ENCODE measurements at places on chromosomes 2 and 18.
A peak's percentile ranks its signal among the peaks of the same experiment; 100 is the strongest.

DNA sequence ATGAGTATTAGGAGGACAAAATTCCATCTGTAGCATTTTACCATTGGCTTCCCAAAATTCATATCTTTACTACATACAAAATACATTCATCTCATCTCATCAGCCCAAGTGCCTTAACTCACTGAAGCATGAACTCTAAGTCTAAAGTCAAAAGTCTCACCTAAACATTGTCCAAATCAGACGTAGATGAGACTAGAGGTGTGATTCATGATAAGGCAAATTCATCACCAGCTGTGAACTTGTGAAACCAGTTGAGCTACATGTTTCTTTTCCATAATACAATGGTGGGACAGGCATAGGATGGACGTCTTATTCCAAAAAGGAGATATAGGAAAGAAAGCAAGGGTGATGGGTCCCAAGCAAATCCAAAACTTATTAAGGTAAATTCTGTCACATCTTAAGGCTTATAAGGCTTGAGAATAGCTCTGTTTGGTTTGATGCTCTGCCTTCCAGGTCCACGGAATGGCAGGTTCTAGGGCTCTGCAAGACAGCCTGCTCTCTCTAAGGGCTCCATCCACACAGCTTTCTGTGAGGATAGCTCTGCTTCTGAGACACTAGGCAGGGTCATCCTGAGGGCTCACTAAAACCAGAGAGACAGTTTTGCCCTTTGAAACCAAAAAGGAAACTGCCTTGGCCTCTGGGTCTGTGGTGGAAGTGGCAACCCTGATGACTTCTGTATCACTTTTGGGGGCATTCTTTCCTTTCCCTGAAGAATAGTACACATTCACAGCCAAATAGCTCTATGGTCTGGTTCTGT, 9.6 kb downstream of the IFIH1 start:
- DNase-seq = no peak

DNA sequence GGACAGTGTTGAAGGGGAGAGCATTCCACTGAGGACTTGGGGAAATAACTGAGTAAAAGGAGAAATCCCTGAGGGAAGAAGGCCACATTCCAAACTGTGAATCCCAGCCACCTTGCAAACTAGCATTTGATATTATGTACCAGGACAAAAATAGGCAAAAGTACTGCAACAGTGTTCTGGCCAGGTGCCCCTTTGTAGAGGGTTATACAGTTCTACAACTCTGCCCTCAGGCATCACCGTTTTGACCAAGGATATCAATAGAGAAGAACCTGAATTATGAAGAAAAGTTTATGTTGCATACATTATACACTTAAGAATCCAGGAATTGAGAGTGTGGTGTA, 20.6 kb upstream of the CAVIN2 start:
- no peak for DNase-seq

GRCh38 chr18:79765491-79766245, 32.1 kb upstream of the KCNG2 start:
- peak; percentile 0 for DNase-seq

DNA sequence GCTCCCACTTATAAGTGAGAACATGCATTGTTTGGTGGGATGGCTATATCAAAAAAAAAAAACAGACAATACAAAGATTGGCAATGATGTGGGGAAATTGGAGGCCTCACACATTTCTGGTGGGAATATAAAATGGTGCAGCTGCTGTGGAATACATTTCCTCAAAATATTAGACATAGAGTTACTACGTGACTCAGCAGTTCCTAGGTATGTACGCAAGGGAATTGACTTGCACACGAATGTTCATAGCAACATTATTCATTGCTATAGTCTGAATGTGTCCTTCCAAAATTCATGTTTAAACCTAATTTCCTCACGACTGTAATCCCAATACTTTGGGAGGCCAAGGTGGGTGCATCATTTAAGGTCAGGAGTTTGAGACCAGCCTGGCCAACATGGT, 2.3 kb upstream of the ARHGEF33 start:
- no peak for DNase-seq

DNA sequence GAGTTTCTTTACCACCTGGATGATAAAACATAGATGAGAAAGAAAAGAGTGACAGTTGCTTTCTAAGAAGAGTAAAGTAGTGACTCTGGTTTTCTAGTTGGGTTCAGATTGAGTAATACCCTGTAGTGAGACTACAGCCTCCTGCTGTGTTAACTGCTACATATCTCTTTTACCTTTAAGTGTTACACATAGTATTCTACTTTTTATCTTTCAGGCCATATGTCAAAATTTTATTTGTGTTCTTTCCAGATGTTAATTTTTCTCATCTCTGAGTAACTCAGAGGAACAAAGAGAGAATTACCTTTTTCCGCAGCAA, 348.2 kb downstream of the CTNNA2 start:
- DNase-seq = no peak

DNA sequence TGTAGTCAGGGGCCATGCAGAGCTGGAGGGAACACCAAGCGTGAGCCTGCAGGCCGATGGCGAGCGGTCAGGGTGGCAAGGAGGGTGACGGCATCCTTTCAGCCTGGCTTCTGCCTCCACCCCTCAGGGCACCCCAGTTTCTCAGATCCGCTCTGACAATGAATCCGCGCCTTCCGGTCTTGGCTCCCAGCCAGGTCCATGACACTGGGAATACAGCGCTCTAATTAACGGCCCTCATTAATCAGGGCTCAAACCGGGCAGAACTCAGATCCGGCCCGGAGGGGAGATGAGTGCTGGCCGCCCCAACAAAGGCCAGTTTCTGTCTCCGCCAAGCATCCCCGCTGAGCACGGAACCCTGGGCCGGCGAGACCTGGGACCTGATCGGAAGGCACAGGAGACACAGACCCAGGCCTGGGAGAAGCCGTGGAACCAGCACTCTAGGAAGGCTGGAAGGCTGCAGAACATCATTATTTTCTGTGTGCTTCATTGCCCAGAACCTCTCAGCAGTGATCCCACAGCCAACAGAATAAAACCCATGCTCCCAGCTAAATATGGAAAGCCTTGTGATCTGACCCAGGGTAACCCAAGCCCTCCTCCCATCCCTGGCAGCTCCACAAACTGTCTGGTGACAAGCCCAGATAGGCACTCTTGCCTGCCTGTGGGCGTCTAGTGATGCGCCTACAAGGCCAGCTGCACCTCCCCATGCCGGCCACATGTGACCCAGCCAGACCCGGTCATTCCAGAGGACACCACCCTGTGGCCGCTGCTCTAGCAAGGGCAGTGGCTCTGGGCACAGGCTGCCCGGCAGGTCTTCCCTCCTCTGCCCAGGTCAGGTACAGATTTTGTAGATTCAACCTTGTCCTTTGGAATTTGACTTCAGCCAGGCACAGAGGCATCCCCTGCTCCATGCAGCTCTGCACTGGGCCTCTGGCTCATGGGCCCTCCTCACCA, 438.7 kb upstream of the MYT1L start:
- DNase-seq = no peak

- DNase-seq = no peak
Observed at GRCh38 chr2:108354136-108354535, 23.6 kb upstream of the SULT1C4 start.

- no peak for DNase-seq
Observed at GRCh38 chr2:236658974-236659757, 89.5 kb downstream of the ACKR3 start.

GRCh38 chr2:213566846-213567245, 282.6 kb downstream of the SPAG16 start:
- no peak for DNase-seq

- DNase-seq = no peak
Observed at GRCh38 chr2:120599656-120600055, 136.0 kb upstream of the GLI2 start.

DNA sequence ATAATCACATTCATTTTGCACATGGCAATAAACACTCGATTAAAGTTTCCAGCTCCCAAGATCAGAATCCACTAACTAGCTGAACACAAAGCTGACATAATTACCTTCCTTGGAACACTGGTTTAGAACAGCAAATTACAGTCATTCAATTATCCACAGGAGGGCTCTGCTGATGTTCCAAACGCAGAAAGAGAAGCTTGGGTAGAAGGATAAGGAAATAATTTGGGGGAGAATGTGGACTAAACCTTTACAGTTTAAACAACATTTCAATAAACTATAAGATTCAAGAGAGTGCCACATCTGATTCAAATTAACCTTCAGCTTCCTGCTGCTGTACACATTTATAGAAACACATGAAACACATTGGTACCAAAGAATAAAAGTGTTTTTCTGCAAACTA, 67.8 kb upstream of the ARL4C start:
- DNase-seq = no peak

DNA sequence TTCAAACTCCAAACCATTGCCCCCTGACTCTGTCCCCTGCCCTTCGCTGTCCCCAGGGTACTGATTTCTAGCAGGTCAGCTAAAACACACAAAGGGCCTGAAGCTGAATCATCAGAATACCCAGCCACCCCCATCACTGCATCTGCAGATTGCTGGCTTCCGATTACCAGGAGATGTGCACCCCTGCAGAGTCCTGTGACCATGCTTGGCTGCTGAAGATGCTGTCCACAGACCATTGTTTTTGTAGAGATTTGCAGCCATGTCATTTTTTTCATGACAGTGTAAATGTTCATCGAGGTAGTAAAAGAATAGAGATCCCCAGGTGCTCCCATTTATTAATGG, 463.3 kb downstream of the STK39 start:
- DNase-seq = no peak

DNA sequence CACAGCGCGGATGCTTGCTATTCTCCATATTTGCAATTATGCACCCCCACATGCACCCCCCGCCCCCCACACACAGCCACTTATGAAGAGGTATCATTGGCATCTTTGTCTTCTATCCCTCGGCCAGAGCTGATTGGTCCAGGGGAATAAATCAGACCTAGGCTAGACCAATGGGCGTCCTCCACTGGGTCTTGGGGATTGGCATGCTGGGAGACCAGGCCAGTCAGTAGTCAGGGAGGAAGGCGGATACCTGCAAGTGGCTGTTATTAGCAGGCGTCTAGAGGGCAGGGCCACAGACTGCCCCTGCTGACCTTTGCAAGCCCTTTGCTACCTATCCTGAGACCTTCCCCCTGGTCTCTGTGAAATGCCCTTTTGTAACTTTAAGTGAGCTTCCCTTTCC, 30.0 kb downstream of the ATOH8 start:
- no peak for DNase-seq

DNA sequence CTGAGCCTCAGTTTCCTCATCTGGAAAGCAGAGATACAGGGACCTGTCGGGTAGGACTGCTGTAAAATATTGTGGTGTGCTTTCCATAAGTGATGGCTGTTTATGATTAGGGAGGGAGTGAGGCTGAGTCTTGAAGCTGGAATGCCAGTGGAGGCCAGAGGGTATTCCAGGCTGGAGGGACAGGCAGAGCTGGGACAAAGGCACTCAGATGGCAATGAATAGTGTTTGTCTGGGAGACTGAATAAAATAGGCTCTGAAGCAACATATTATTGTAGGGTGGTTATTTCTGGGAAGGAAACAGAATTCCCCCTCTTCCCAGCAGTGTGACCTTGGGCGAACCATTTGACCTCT, 120.7 kb downstream of the INHBB start:
- no peak for DNase-seq

DNA sequence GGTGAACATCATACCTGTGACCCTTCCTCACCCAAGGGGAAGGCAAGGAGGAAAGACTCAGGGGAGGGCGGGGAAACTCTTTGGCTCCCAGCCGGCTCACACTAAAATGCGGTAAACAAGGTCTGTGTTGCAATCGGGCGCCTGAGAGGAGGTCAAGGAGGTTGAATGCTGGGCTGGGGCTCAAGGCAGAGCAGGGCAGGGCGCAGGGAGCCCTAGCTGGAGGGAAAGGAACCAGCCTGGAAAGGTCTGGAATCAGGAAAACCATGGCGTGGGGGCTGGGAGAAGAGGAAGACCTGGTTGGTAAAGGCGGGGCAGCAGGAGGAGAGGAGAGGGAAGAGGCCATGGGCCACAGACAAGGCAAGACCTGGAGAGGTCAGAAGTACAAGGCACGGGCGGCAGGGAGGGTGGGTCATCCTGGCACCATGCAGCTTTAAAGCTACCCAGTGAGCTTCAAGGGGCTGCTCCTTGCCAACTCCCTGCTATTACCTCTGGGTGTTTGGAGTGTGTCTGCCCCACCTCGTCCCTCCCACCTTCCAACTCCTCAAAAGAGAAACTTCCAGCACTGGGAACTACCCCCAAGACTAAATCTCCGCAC, 4.8 kb upstream of the TMEM37 start:
- DNase-seq = no peak

DNA sequence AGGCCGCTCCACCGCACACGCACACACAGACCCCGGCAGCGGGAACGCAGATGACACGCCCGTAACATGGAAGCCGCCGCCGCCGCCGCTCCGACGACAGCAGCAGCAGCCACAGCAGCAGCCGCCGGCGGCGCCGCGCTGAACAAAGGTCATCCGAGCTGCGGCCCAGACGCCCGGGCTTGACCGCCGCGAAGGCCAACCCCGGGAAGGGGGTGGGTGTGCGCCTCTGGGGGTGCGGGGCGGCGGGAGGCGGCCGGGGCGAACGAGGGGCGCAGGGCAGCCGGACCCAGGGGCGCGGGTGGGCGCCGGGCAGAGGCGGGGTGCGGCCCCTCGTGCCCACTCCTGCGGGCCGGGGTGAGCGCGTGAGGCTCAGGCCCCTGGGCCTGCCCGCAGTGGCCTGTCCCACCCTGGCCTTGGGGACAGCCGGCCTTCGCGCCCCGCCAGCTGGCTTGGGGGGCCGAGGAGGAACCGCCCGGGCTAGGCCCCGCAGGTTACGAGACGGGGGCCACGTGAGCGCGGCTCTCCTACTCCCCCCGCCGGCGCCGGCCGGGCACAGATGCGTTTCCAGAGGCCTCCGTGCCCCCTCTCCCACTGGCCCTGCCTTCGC, 1.0 kb upstream of the ZNF532 start:
- DNase-seq = peak; percentile 30

DNA sequence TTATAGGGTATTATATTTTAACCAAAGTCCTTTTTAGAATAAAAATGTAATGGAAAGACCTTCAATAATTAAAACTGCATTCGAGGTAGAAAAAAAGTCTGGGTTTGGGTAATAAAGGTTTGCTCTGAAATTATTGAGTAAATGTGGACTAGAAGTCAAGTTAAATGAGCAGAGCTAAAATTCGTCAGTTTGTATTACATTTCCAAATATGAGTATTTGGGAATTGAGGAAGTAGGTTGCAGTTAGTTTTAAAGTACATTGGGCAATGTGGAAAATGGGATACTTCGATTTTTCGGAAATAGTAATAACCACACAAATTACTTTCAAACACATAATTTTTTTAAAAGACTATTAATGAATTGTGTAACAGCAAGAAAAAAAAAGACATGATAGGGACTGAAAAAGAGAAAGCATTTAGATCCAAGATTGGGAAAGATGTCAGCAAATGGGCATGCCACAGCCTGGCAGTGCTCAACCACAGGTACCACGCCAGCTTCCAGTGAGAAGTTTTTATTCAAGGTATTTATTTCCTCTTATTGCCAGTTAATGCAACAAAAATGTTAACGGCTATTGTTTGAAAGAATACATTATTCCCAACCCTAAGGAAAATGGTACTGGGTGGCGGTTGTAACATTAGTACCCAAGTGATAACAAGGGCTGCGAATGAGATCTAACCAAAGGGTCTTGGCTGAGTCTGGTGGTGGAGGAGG, 50.0 kb downstream of the TTC39C start:
- DNase-seq = no peak
